ENCODE measurements at places on chromosomes 1 and 21.
A peak's percentile ranks its signal among the peaks of the same experiment; 100 is the strongest.

GRCh38 chr1:236853921-236854604 lies 59.0 kb downstream of the MTR start:
- no peak overlapping the region for H3K4me3 ChIP-seq
- H3K27ac ChIP-seq: peak overlapping the region; percentile 8
- peaks cover 6% of the 10 kb centered on the region for H3K4me1 ChIP-seq

- peaks cover 10% of the 10 kb centered on the region for H3K27me3 ChIP-seq
- no peak overlapping the region for H3K27ac ChIP-seq
Measured at GRCh38 chr1:4351453-4351852, 303.0 kb upstream of the AJAP1 start.

- H3K27ac ChIP-seq: no peak overlapping the region
- H3K4me1 ChIP-seq: no peaks in the 10 kb centered on the region
- DNase-seq: no peak
- H3K4me3 ChIP-seq: no peak overlapping the region
- no peaks in the 10 kb centered on the region for H3K36me3 ChIP-seq
- H3K27me3 ChIP-seq: peaks cover 25% of the 10 kb centered on the region
Measured at GRCh38 chr1:213523781-213524398, 463.9 kb upstream of the PROX1 start.

GRCh38 chr1:181592255-181592859 lies 109.0 kb downstream of the CACNA1E start:
- no peak for DNase-seq
- no peak overlapping the region for H3K27ac ChIP-seq
- H3K4me1 ChIP-seq: no peaks in the 10 kb centered on the region
- H3K4me3 ChIP-seq: no peak overlapping the region

DNA sequence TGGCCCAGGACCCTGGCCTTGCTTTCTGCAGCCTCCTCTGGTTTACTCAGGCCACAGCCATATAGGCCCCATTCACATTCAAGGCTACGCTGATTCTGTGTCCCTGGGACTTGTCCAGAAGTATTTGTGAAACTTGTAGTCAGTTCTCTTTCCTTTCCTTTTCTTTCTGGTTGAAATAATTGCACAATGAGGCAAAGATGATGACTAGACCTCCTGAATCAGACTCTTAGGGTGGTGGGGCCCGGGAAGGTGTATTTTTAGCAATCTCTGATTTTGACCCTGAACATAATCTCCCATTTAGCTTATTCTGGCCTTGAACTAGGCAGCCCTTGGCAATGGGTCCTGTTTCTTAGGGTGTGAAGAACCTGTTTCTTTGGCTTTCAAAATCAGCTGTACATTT lies 39.9 kb downstream of the STUM start:
- H3K4me1 ChIP-seq: no peaks in the 10 kb centered on the region
- peaks cover 4% of the 10 kb centered on the region for H3K36me3 ChIP-seq

GRCh38 chr21:41817228-41817627 lies 50.4 kb upstream of the RIPK4 start:
- H3K27ac ChIP-seq: no peak overlapping the region
- peaks cover 7% of the 10 kb centered on the region for H3K36me3 ChIP-seq
- H3K4me3 ChIP-seq: no peak overlapping the region
- H3K27me3 ChIP-seq: no peaks in the 10 kb centered on the region
- H3K4me1 ChIP-seq: no peaks in the 10 kb centered on the region

DNA sequence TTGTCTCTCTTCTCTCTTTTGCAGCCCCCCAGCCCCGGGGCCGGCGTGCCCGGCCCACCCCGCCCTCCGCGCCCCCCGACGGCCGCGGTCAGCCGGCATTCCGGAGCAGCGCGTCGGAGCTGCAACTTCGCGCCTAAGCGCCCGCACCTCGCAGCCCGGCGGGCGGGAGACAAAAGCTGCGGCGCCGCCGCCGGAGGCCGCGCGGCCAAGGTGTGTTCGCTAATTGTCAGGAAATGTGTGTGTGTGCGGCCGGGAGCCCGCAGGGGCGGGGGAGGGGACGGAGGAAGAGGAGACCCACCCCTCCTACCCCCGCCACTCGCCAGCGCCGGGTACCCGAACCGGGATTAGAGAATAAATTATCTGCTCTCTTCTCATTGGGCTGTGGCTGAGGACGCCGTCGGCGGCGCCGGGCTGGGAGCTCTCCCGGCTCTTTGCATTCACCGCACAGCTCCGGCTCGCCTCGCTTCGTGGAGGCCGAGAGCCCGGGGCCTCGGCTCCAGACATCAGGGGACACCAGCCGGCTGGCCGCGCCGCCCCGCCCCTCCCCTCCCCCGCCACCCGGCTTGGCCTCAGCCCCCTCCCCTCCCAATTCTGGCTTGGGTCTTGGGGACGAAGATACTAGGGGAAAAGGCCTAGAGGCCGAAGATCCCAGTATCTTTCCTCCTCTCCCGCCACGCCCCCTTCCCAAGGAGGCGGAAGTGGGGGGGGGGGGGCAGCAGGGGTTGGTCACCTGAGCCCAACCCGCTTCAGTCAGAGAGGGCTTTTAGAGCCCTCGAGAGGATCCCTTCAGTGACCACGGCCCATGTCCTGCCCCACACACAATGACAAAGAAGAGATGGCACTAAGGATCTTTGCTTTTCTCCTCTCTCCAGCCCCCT lies 1.3 kb upstream of the BLACAT1 start:
- peaks cover 76% of the 10 kb centered on the region for H3K27me3 ChIP-seq
- peak overlapping the region; percentile 74 for H3K4me3 ChIP-seq
- no peak for DNase-seq
- H3K27ac ChIP-seq: no peak overlapping the region
- peaks cover 16% of the 10 kb centered on the region for H3K4me1 ChIP-seq
- peaks cover 4% of the 10 kb centered on the region for H3K36me3 ChIP-seq

- no peak for DNase-seq
- peak overlapping the region; percentile 47 for H3K27ac ChIP-seq
- H3K4me3 ChIP-seq: no peak overlapping the region
Measured at GRCh38 chr21:41895643-41896493, 16.7 kb upstream of the PRDM15 start.

DNA sequence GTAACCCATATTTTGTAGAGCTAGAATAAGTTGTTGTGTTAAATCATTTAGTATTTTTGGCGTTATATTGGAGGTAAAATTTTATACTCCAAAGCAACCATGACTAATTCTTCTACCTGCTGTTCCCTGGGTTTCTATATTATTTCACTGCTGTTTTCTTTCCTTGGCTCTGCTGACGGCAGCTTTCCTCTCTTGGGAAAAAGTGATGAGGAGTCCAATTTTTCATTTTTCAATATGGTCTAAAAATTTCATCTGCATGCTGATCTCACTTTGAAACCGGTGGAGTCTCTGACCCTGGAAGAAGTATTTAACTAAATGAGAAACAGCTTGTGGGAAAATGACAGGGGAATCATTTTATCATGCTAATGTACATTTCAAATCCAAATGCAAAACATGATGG lies 110.2 kb downstream of the IFI44 start:
- no peaks in the 10 kb centered on the region for H3K27me3 ChIP-seq
- no peak overlapping the region for H3K27ac ChIP-seq
- no peaks in the 10 kb centered on the region for H3K4me1 ChIP-seq
- H3K36me3 ChIP-seq: no peaks in the 10 kb centered on the region
- DNase-seq: no peak
- H3K4me3 ChIP-seq: no peak overlapping the region

DNA sequence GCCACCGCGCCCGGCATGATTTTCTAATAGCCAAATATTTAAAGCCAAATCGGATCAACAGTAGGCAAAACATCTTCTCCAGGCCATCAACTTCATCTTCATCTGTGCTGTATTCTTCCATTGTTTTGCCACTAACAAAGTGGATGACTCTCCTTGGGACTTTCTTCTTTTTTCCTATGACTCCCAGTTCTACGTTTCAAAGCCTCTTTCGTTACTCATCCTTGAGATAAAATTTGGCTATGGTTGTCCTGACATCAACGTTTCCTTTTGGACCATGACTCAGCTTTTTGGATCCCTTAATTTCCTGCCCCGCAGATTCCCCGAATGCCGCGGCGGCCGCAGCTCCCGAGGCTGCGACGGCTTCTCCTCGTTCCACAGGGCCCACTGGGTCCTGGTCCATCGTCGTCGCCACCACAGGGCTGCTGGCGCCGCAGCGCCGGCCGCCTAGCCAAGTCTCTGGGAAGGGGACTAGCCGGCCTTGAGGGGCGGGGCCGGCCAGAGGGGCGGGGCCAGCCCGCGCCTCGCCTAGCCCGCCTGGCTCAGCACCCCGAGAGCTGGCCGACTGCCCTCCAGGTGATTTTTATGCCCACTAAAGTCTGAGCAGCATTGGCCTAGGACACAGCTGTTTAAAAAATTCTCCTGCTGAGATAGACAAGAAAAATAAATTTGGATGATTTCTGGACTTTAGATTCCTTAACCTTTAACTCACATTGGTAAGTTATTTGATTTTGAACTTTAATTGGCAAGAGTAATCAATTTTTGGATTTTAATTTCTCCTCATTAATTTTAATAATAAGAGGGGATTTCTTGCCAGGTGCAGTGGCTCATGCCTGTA lies 93.9 kb downstream of the ADCY10 start:
- no peaks in the 10 kb centered on the region for H3K4me1 ChIP-seq
- no peak for DNase-seq
- H3K36me3 ChIP-seq: no peaks in the 10 kb centered on the region
- peak overlapping the region; percentile 27 for H3K4me3 ChIP-seq
- no peak overlapping the region for H3K27ac ChIP-seq

DNA sequence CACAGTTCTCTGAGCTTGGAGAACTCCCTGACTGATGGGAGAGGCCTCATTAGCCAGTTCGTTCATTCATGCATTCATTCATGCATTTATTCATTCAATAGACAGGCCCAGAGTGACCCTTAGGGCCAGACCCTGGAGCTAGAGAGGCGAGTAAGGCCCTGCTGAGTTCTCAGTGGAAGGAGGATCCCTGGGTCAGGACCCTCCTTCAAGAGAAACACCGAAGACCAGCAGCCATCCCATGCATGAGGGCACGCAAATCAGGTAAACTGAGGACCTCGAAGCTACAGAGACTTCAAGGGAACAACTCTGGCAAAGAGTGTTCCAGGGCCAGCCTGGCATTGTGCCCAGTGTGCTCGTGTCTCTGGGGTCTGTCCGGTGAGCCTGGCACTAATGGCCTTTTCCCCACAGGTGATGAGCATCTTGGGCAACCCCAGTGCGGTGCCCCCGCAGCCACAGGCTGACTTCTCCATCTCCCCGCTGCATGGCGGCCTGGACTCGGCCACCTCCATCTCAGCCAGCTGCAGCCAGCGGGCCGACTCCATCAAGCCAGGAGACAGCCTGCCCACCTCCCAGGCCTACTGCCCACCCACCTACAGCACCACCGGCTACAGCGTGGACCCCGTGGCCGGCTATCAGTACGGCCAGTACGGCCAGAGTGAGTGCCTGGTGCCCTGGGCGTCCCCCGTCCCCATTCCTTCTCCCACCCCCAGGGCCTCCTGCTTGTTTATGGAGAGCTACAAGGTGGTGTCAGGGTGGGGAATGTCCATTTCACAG lies 104.8 kb downstream of the PAX7 start:
- no peak for DNase-seq
- H3K4me3 ChIP-seq: no peak overlapping the region
- H3K27ac ChIP-seq: no peak overlapping the region
- no peaks in the 10 kb centered on the region for H3K4me1 ChIP-seq
- H3K36me3 ChIP-seq: no peaks in the 10 kb centered on the region
